ENCODE measurements at places on chromosomes 1 and 21.

- no peak for DNase-seq
These were observed 31.1 kb downstream of the RRP1 start for GRCh38 chr21:43820466-43820865.

GRCh38 chr1:93353286-93353685 lies 7.6 kb downstream of the DR1 start:
- DNase-seq = no peak

GRCh38 chr1:228984107-228984506 lies 248.8 kb downstream of the RHOU start:
- DNase-seq = no peak

DNA sequence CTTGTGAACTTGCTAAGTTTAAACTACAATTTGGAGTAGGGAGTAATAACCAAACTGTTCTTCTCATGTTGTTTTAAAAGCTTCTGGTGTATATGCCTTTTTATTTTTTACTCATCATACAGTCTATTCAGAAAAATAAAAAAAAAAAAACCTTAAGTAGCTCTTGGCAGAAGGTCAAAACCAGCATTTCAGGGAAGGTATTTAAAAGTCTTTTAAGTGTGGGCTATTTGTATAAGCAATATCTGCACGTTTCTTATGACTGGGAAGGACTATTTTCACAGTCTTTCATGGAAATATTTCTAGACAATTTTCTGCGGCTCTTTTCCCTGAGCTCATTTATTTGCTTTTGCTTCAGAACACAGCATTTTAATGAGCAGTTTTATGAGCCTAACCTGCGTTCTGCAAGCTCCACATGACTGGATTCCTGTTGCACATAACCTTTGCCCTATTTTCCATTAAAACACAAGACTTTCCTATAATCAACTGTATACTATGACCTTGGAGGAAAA lies 60.9 kb upstream of the C1orf105 start:
- DNase-seq = no peak

Data from left forelimb (tissue), 1 donor.